Mesendoderm (in vitro differentiated cells): ENCODE measurements at places on chromosomes 16 and 17.

GRCh38 chr16:65377195-65377594 lies 255.3 kb upstream of the CDH11 start:
- H3K36me3 ChIP-seq, result no peaks in the 10 kb centered on the region
- H3K27me3 ChIP-seq, result no peaks in the 10 kb centered on the region
- no peak overlapping the region for H3K4me3 ChIP-seq
- no peak overlapping the region for H3K27ac ChIP-seq

DNA sequence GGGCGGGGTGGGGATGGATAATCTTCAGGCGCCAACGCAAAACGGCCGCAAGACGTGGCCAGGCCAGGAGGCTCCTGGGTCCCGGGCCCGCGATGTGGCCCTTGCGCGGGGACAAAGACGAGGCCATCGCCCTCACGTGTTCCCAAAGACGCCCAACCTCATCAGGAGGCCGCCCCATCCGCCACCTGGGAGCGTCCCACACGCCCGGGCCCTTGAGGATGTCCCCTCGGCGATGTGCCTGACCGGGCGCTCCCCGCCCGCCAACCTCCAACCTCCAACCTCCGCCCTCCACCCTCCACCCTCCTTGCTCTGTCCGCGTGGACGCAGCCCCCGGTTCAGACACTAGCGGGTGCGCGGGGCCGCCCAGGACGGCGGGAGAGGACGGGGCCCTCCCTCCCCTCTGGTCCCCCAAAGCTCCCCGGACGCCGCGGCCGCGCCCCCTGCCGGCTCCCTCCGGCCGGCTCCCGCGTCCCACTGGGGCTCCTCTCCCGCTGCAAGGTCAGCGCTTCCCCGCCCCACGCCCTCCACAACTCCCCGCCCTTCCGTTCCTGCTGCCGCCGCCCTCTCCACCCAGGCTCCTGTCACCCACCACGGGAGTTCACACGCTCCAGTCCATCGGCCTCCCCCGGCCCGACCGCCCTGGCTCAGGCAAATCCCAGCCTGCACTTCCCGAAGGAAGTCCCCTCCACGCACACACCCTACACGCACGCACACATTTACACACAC lies 250.8 kb upstream of the RPL38 start:
- no peaks in the 10 kb centered on the region for H3K27me3 ChIP-seq
- DNase-seq, result peak; percentile 50
- peak overlapping the region; percentile 22 for H3K4me3 ChIP-seq
- H3K27ac ChIP-seq, result no peak overlapping the region
- H3K36me3 ChIP-seq, result no peaks in the 10 kb centered on the region

DNA sequence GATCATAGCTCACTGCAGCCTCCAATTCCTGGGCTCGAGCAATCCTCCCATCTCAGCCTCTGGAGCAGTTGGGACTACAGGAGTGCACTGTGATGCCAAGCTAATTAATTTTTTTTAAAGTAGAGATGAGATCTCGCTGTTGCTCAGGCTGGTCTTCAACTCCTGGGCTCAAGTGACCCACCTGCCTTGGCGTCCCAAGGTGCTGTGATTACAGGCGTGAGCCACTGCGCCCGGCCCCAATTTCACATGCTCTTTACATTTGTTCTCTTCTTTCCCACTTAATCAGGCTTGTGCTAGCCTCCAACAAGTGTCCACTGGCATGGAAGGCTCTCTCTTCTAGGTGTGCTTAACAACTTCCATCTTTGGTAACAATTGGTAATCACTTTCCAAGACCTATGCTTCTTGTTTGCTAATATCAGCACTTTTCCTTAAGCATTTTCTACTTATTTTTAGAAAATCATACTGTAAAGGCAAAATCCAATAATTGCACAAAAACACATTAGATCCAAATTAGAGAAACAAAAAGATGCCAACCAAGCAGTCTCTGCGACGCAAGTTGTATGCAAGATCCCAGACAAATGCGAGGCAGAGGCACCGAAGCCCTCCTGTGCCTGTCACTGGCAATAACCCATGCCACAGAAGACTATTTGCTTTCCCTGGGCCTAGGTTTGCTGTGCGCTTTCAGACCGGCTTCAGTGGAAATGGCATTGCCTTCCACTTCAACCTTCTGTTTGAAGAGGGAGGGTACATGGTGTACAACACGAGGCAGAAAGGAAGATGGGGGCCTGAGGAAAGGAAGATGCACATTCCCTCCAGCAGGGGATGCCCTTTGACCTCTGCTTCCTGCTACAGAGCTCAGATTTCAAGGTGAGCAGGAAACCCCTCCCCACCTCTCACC lies 52.6 kb downstream of the NOS2 start:
- no peak overlapping the region for H3K4me3 ChIP-seq
- no peak overlapping the region for H3K27ac ChIP-seq
- peak; percentile 67 for DNase-seq
- no peaks in the 10 kb centered on the region for H3K4me1 ChIP-seq
- H3K36me3 ChIP-seq, result no peaks in the 10 kb centered on the region

DNA sequence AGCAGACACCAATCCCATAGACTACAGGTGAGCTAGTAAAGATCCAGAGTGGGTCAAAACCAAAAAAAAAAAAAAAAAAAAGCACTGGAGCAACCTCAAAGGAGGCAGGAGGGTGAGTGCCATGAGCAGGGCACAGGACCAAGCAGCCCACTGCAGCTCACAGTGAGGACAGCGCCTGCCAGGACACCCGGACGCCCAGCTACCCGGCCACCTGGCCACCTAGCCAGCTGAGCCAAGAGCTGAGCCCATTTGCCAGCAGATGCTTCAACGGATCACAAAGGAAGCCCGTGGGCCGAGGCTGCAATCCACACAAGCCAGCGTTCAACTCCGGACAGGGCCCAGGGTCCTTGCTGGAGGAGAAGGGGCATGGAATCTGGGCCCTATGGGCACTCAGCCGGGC lies 15.1 kb downstream of the AXIN1 start:
- H3K4me1 ChIP-seq, result no peaks in the 10 kb centered on the region
- no peak for DNase-seq
- H3K27ac ChIP-seq, result no peak overlapping the region
- H3K4me3 ChIP-seq, result no peak overlapping the region

DNA sequence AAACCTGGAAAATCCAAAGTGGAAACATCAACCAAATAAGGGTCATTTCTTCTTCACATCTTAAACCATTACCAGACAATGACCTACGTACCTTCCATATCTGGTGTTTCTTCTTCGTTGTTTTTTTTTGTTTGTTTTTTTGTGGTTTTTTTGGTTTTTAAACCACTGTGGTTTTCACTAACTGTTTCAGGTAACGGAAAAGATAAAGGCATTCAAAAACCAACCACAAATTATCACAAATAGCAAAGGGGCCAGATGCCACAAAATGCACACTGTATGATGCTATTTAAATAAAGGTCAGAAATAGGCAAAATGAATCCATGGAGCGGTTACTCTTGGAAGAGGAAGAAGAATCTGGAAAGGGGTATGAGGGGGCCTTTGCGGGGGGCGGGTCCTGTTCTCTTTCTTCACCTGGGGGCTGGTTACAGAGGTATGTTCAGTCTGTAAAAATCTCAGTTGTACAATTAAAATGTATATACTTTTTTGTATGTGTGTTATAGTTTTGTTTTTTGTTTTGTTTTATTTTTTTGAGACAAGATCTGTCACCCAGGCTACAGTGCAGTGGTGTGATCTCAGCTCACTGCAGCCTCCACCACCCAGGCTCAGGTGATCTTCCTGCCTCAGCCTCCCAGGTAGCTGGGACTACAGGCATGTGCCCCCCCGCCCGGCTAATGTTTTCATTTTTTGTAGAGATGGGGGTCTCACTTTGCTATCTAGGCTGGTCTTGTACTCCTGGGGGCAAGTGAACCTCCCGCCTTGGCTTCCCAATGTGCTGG lies 29.6 kb downstream of the LITAF start:
- H3K27ac ChIP-seq, result no peak overlapping the region
- H3K4me3 ChIP-seq, result no peak overlapping the region
- peaks cover 11% of the 10 kb centered on the region for H3K4me1 ChIP-seq
- H3K36me3 ChIP-seq, result no peaks in the 10 kb centered on the region
- H3K27me3 ChIP-seq, result no peaks in the 10 kb centered on the region

DNA sequence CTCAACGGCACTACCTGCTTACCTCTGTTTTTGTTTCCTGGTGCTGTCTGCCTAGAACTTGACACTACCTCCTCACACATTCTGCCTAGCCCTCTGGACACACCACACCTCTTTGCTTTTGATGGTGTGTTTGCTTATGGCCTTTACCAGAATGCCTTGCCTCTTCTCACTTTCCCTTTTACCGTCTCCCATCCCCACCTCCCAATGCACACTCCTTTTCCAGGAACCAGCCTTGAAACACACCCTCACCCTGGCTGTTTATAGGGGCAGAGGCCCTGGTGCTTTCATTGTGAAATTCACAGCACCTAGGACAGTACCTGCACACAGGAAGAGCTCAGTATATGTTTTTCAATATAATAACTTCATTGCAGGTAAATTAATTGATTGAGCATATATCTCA lies 56.2 kb downstream of the MAP2K6 start:
- no peaks in the 10 kb centered on the region for H3K36me3 ChIP-seq
- H3K4me3 ChIP-seq, result no peak overlapping the region
- H3K4me1 ChIP-seq, result peaks cover 10% of the 10 kb centered on the region
- no peak for DNase-seq

- no peaks in the 10 kb centered on the region for H3K4me1 ChIP-seq
- H3K27me3 ChIP-seq, result no peaks in the 10 kb centered on the region
- no peak overlapping the region for H3K4me3 ChIP-seq
- no peaks in the 10 kb centered on the region for H3K36me3 ChIP-seq
- no peak for DNase-seq
Observed at GRCh38 chr17:39058524-39058923, 91.3 kb upstream of the FBXO47 start.

DNA sequence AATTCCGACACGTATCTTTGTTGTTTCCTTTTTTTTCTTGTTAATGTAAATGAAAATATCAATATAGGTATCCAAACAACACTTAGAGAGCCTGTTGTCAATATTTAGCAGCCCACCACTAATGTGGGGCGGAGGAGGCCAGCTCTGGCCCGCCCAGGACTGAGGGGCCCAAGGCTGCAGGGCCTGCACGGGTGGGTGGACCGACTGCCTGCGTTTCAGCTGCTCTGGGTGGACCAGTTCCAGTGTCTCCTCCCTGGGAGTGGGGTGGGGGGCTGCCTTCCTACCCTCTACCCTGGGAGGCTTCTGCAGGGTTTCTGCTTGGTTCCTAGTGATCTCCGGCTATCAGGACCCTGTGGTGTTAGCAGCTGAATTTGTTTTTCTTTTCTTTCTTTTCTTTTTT lies 15.9 kb upstream of the ADGRG1 start:
- H3K27ac ChIP-seq, result no peak overlapping the region
- DNase-seq, result no peak
- H3K4me1 ChIP-seq, result no peaks in the 10 kb centered on the region
- H3K36me3 ChIP-seq, result no peaks in the 10 kb centered on the region

- no peak overlapping the region for H3K27ac ChIP-seq
- H3K27me3 ChIP-seq, result no peaks in the 10 kb centered on the region
- H3K36me3 ChIP-seq, result no peaks in the 10 kb centered on the region
- peak; percentile 56 for DNase-seq
- H3K4me3 ChIP-seq, result no peak overlapping the region
Observed at GRCh38 chr17:18139949-18140348, 31.4 kb downstream of the MYO15A start.

GRCh38 chr16:23410176-23410575 lies 42.8 kb downstream of the COG7 start:
- peak; percentile 19 for DNase-seq
- H3K4me3 ChIP-seq, result no peak overlapping the region
- no peaks in the 10 kb centered on the region for H3K36me3 ChIP-seq
- H3K27me3 ChIP-seq, result no peaks in the 10 kb centered on the region
